ENCODE measurements at places on chromosomes 1 and 21.
A peak's percentile ranks its signal among the peaks of the same experiment; 100 is the strongest.

GRCh38 chr1:109427171-109427467 is 871 bp upstream of the PSMA5 start:
- no peak for DNase-seq

DNA sequence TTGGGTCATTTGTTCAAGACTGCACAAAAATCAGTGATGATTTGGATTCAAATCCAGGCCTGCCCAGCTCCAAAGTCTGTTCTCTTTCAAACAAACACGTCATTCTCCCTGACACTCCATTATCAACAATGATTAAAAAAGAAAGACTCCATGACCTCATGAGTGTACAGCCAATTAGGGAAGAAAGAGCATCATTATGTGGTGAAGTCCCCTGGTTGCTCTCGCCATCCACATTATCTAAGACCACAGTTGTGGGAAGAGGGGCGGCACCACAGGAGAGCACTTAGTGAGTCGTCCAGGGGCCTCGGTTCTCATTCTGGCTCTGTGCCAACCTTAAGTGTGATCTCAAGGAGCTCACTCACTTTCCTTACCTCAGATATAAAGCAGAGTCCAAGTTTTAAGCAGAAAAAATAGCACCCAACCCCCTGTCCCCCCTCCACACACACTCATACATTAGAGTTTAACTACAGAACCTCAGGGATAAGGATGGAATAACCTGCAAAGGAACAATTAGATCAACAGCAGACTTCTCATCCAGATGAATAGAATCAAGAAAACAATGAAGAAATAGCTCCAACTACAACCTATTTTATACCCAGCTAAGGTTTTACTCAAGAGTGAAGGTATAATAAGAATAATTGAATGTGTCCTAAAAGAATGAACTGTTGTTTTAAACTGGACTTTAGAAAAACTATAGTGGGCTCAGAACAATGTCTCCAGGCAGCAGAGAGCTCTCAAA is 47.8 kb downstream of the COL6A1 start:
- DNase-seq: no peak

- DNase-seq: no peak
Measured at GRCh38 chr1:8540971-8541370, 223.1 kb downstream of the SLC45A1 start.

- DNase-seq: peak; percentile 14
Measured at GRCh38 chr21:44709426-44710293, 1.7 kb downstream of the TSPEAR start.

DNA sequence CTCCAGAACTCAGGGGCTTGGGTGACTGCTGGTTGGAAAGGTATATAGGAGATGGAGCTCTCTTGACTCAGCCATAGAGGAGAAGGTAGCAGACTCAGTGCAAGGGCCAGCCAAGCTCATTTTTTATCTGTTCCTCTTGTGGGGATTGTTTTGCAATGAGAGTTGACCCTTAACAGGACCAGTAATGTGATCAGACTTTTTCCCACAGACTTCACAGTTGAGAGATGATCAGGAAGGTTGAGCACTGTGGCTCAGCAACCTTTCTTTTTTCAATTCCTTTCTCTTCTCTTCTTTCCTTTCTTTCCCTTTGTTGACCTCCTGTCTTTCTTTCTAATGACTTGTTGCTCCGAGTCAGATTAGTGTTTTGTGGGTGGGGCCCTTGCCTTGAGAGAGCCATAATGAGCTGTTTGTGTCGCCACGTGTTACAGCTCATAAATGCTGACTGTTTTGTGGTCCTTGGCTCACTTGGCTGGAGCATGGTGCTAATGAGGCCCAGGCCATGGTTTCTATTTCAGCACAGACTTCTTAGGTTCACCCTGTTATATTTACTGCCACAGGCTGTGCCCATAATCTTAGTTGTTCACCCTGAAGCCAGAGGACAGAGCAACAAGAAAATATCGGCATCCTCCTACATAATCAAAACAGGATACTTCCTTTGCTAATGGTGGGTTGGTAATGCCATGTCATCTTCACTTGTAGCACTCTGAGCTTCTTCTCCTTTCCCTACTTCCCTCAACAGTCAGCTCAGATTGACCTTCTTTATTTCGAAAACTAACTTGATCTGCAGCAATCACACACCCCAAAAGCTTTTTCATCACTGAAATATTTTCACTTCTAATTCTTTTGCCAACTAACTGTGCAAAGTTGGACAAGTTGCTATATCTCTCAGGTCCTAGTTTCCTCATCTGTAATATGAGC is 13.9 kb downstream of the ADAM30 start:
- DNase-seq: no peak

GRCh38 chr1:24707687-24708086 is 37.6 kb upstream of the CLIC4 start:
- DNase-seq: no peak
